ENCODE measurements at places on chromosomes 6 and 20.

DNA sequence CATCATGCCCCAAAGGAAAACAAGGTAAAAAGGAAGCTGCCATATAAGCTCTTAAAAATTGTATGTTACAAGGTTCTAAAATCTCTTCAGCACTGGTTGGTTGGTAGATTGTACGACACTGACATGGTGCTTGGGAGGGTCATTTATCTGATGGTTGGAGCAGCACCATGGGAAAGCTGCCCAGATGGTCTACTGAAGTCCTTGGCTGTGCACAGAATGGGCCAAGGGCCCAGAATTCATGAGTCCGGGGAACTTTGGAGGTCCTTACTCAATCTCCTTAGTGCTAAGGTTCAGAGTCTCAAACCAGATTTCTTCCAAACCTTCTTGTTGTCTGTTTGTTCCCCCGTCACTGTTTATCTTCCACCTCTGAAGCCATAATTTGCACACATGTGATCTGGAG lies 314.4 kb downstream of the ESR1 start:
- DNase-seq = no peak

DNA sequence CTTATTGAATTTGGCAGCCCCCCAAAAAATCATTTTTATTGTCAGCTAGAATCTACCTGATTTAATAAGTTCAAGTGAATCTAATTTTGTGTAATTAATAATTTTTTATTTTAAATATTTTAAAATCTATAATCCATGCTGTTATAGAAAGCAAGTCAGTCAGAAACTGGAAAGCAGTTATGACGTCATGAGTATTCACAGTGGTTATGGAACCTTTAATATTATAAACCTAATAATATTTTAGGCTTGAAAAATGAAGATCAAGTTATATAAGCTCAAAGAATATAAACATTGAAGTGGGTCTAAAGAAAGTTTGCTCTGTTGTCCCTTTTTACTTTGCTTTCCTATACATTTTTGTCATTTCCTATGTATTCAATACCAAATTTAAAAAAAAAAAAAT lies 1075.1 kb upstream of the EPHA7 start:
- no peak for DNase-seq

DNA sequence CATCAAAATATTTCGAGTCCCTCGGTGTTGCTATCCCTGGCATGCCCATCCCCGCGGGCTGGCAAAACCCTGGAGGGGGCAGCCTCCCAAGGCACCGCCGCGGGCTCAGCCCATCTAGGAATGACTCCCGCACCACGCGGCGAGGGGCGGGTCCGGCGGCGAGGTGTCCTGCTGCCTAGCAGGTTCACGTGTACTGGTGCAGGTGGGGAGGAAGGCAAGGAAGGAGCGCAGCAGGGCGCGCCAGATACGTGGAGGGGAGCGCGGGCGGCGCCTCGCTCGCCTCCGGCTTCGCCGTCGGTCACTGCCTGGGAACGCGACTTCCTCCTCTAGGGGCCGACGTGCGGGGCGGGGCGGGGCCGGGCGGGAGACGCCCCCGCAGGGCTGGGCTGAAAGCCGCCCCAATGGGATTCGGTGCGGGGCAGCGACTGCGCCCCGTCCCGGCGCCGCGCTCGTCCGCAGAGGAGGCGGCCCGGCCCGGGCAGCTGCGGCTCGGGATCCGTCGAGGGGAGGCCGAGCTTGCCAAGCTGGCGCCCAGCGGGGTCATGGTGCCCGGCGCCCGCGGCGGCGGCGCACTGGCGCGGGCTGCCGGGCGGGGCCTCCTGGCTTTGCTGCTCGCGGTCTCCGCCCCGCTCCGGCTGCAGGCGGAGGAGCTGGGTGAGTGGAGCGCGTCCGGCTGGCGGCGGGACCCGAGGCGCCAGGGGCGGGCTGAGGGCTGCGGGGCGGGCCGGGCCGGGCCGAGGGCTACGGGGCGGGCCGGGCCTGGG lies at the start of gene DCBLD1:
DCBLD1 (plus strand) TSS at position 435 of the 764 bp plus-strand sequence; CDS start at position 543, 108 bp downstream.
- peak; percentile 12 for DNase-seq

GRCh38 chr6:44011350-44011920 lies 115.8 kb downstream of the MRPL14 start:
- no peak for DNase-seq

DNA sequence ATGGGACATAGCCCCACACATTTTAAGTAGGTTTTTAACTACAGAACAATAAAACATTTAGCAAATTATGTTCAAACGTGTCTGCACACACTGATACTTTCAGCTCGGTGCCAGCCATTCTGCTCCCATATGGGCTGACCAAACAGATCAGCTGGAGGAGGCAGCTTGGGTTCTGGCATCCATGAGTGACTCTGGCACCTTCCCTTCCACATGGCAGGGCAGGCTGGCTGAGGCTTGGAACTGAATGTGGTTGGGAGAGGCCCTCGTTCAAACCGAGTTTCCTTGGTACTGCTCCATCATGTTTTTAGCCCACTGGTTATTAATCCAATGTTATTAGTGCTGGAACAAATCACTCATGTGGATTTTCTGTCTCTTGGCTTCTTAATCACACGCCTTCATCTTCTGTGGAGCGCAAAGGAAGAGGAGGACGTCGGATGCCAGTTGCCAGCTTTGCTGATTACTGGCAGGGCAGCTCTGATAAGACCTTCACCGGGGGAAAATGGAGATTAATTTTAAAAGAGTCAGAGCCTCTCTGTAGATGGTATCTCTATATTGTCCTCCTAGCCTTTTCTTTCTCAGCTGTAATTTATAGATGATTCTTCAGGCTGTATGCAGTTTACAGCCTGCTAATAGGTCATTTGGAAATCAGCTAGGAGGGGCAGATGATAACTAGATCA lies 93.1 kb upstream of the TIAM2 start:
- DNase-seq = no peak

All from NCI-H187 (cell line).